ENCODE measurements at places on chromosomes 1 and 21.

- no peak for DNase-seq
These were observed 11.9 kb downstream of the PACC1 start for GRCh38 chr1:212402666-212403321.

DNA sequence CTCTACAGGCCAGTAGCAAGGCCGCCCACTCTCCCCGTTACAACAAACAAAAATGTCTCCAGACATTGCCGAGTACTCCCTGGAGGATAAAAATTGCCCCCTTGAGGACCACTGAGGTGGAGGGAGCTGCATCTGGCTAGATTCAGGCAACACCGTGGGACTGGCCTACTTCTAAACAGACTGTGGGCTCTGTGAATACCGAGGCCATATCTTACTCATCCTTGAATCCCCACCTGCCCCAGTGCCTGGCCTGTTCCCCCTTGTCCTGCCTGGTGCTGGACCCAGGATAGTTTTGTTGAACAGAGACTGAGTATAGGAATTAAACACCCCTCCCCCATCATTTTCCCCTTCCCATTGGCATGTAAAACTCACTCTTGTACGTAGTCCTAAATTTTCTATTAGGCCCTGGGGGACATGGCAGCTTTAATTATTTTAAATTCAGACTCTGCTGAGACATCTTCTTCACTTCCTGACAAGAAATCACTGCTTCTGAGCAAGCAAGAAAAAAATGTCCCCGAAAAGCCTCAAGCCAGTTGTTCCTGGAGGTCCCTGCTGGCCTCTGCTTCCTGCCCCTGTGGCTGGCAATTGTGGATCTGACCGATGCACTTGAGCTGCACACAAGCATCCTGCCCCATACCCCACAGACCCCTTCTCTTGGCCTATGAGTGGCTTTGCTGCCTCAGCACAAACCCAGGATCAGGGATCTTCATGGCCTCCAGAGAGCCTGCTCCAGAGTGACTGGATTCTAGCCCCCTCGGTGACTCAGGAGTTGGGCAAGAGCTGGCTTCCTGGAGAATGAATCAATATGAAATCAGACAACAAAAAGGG is 111.0 kb downstream of the ACTL8 start:
- no peak for DNase-seq

DNA sequence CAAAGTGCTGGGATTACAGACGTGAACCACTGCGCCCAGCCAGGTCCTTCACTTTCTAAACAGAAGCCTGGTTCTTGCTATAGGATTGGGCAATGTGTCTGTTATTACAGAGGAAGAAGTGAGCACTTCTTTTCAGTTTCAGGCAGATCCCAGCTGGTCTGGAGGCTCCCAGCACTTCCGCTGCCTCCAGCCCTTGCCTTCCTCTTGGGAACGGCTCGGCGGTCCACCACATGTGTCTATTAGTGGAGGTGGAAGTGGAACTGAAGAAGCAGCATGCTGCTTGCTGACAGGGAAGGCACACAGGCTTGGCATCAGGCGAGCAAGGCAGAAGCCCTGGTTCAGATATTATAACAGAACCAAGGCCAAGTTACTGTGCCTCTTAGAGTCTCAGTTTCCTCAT is 17.0 kb downstream of the MKNK1 start:
- no peak for DNase-seq

DNA sequence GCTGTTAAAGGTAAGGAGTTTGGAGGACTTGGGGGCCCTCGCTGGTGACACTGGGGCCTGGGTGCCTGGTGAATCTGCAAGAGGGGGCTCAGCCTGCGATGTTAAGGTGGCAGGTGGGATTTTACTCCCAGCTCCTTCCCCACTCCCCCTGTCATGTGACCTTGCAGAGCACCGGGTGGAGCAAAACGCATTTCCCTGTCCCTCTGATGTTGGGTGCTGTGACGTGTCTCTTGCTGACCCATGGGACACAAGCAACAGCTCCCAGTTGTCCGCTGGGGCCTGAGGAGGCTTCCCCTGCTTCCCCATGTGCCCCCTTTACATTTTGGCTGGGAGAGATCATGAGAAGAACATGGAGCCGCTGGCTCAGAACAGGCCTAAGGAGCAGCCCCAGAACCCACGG is 319.0 kb downstream of the MATN1 start:
- no peak for DNase-seq

GRCh38 chr1:187264995-187265602 is 436.4 kb downstream of the PLA2G4A start:
- DNase-seq, result peak; percentile 71

GRCh38 chr1:145993618-145994390 is 2.6 kb downstream of the TXNIP start:
- DNase-seq, result no peak

DNA sequence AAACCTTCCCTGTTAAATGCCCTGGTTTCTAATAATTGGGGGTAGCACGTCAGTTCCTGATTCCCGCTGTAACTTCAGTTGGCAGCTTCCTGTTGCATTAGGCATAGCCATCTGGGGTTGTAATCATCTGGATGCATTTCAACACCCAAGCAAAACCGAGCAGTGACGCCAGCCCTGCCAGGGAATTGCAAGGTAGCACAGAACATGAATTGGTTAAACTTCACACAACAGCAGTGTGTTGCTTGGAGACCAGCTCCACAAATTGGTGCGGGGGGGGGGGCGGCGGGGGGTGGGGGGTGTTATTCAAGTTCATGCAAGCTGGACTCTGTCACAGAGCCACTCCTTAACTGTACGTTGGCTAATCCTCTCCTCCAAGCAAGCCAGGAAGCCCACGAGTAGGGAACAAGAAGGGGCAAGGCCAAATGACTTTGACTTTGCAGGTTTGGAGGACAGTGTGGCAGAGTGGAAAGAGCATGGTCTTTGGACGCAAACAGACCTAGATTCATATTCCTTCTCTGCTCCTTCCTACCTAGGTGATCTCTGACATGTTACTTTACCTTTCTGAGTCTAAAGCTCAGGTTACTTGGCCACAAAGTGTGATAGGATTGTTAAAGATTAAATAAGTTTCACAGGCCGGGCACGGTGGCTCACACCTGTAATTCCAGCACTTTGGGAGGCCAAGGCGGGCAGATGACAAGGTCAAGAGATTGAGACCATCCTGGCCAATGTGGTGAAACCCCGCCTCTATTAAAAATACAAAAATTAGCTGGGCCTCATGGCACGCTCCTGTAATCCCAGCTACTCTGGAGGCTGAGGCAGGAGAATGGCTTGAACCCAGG is 4.7 kb downstream of the LAX1 start:
- peak; percentile 69 for DNase-seq
